ENCODE measurements at places on chromosomes 2 and 18.

GRCh38 chr2:239277401-239278085 lies 123.3 kb downstream of the HDAC4 start:
- no peak for DNase-seq

DNA sequence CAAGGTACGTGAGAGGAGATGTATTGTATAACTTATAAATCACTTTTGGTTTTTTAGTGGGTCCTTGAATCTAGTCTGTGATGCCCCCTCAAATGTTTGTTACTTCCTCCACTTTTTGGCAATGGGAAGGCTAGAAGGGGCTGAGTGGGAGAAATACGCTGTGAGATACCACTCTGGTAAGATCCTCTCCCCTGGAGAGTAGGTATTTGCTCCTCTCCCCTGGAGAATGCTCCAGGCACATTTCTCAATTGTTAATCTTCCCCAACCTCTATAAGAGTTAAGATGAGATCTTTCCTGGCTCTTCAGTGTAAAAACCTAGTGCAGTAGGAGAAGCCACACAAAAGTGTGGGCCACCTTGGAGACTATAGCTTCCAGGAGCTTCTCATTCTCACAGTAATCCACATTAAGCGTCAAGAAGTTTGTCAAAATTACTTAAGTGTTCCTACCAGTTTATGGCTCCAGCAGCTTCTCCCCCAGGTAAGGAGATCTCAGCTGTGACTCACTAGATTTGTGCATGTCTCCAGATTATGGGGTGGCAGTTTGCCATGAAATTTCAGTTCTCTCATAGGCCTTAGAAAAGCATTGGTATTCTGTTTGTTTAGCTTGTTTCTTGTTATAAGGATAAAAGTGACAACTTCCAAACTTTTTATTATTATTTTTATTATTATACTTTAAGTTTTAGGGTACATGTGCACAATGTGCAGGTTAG lies 182.6 kb downstream of the FSIP2 start:
- DNase-seq, result peak; percentile 78

GRCh38 chr2:195857132-195857531 lies 200.1 kb downstream of the SLC39A10 start:
- DNase-seq, result no peak

GRCh38 chr2:166637051-166637450 lies 143.0 kb upstream of the SCN7A start:
- no peak for DNase-seq

- DNase-seq, result no peak
These were observed 2.4 kb upstream of the ARHGEF4 start for GRCh38 chr2:130834091-130834930.
